ENCODE measurements at places on chromosomes 3 and 15.
A peak's percentile ranks its signal among the peaks of the same experiment; 100 is the strongest.

DNA sequence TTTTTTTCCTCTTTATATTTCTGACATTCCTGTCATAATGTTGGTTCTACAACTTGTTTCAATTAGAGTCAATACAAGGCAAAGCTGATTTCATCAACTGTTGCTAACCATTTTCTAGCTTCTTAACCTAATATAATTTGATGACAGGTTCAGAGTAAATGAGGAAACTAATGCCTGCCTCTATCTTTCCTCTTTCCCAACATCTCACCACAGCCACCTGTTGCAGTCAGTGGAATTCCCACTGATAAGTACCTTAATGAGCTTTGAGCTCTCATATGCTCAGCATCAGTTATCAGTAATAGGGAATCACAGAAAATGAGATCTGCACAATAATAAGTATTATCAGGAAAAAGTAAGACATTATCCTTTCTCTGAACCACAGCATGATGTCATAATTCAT is 241.9 kb downstream of the MEIS2 start:
- no peak for DNase-seq

DNA sequence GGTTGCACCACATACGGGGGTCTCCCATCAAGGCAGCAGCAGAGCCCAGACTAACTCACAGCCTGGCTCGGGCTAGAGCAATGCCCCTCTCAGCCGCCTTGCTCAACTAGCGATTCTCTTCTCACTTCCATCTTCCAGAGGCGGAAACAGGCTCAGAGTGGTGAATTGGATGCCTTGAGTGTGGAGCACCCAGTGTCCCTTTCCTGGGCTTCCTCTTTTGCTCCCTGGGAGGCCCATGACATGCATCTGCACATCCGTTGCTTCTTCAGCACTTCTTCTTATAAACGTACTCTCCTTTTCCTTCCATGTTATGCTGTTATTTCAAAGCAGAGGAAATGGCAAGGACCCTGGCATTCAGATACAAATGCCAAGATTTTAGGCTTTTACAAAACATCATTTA is 2.1 kb upstream of the IQSEC1 start:
- DNase-seq = no peak

DNA sequence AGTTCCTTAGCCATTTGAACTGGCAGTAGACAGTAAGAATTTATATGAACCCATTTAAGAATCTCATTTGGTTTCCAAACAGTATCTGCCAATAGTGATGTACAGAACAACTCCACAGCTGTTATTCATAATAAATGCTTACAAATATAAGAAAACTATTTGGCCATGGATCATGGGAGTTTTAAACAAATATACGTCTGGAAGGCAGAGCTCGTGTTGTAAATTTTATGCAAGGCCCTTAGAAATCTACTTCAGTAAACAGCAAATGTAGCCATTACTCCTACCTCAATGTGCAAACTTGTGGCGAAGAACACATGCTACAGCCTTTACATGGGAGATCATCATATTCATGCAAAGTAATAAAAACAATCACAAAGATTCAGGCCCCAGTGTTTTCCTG is 65.3 kb upstream of the NANOGP8 start:
- peak; percentile 20 for DNase-seq

GRCh38 chr3:143644370-143645089 is 203.7 kb downstream of the SLC9A9 start:
- DNase-seq = peak; percentile 87

- DNase-seq = no peak
These were observed 18.1 kb downstream of the IL17RD start for GRCh38 chr3:57147071-57147470.

GRCh38 chr15:101115786-101116680 is 135.8 kb downstream of the CHSY1 start:
- no peak for DNase-seq

Data from fibroblast of the conjunctiva (primary cell).